CD4-positive, CD25-positive, alpha-beta regulatory T cell (primary cell): ENCODE measurements at places on chromosomes 1 and 21. TPM values are rescaled to one million over a fixed set of nuclear protein-coding genes. Genes with fewer than 3 reads are reported as not detected.

DNA sequence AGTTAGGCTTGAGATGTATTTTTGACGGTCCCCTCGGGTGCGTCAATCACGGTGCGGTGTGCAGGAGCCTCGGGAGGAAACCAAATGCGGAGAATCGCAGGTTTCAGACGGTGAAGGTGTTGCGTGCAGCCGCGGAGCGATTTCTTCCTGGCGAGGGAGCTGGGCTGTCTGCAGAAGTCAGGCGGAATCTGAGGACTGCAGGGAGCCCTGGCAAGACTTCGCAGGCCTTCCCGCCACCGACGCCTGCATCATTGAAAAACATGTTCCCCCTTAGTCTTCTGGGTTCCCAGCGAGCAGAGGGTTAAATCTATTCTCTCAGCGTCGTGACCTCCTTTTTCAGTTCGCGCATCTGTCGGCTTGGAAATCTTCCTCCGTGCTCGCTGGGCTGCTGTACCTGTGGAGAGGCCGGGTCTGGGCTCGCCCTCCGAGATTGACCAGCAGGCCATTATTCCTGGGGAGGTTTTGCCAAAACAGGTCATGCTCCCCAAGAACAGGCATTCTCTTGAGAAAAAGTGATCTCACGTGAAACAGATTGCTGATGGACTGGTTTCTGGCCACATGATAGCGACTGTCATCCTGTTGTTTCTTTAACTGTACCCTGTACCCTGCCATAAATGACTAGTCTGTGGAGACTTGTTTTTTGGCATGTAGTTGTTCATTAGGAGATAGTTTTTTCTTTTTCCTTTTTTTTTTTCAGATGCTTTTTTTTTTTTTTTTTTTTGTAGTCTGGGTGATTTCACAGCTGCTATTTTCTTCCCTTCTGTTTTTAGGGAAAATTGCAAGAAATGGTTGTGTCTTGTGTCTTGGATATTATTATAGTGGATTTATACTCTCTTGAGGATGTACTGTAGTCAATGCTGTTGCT lies 894 bp downstream of the EPB41 start:
- peaks cover 10% of the 10 kb centered on the region for H3K36me3 ChIP-seq
- H3K27me3 ChIP-seq = no peaks in the 10 kb centered on the region
- H3K4me1 ChIP-seq = peaks cover 51% of the 10 kb centered on the region
- H3K27ac ChIP-seq = peak overlapping the region; percentile 77
- peak; percentile 86 for DNase-seq

The TRPM2 gene
- 3.1 TPM for total RNA-seq

The PTPN22 gene
- 58.5 TPM for total RNA-seq

- H3K4me1 ChIP-seq = no peaks in the 10 kb centered on the region
- H3K27ac ChIP-seq = no peak overlapping the region
- H3K27me3 ChIP-seq = peaks cover 2% of the 10 kb centered on the region
- no peak overlapping the region for H3K4me3 ChIP-seq
- DNase-seq = no peak
- no peaks in the 10 kb centered on the region for H3K36me3 ChIP-seq
These were observed 12.6 kb upstream of the NTPCR start for GRCh38 chr1:232937741-232938375.

- peaks cover under 1% of the 10 kb centered on the region for H3K4me1 ChIP-seq
- H3K27me3 ChIP-seq = no peaks in the 10 kb centered on the region
- H3K4me3 ChIP-seq = no peak overlapping the region
- DNase-seq = no peak
- H3K27ac ChIP-seq = no peak overlapping the region
These were observed 147.2 kb upstream of the SGIP1 start for GRCh38 chr1:66386712-66387111.

DNA sequence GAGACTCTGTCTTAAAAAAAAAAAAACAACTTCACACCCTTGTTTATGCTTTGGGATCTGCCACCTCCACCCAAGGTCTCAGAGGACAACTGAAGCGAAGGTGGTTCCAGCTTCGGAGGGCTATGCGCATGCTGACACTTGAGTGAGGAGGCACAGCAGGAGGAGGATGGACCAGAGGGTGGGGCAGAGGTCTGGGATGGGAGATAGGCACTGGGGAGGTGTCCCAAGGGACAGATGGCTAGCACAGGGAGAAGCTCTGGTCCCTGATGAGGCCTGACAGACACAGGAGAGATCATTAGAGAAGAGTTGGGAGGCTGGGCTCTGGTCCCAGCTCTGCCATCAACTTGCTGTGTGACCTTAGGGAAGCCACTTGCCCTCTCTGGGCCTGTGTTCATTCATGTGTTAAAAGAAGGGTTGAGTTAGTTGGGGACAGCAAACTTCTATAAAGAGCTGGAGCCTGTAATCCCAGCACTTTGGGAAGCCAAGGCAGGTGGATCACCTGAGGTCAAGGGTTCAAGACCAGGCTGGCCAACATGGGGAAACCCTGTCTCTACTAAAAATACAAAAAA lies 16.8 kb downstream of the E2F2 start:
- no peaks in the 10 kb centered on the region for H3K27me3 ChIP-seq
- peaks cover 20% of the 10 kb centered on the region for H3K36me3 ChIP-seq
- DNase-seq = no peak
- no peaks in the 10 kb centered on the region for H3K4me1 ChIP-seq
